ENCODE measurements at places on chromosomes 1 and 21.

GRCh38 chr1:83999316-83999819 is 436 bp upstream of the TTLL7 start:
- peak; percentile 46 for DNase-seq

DNA sequence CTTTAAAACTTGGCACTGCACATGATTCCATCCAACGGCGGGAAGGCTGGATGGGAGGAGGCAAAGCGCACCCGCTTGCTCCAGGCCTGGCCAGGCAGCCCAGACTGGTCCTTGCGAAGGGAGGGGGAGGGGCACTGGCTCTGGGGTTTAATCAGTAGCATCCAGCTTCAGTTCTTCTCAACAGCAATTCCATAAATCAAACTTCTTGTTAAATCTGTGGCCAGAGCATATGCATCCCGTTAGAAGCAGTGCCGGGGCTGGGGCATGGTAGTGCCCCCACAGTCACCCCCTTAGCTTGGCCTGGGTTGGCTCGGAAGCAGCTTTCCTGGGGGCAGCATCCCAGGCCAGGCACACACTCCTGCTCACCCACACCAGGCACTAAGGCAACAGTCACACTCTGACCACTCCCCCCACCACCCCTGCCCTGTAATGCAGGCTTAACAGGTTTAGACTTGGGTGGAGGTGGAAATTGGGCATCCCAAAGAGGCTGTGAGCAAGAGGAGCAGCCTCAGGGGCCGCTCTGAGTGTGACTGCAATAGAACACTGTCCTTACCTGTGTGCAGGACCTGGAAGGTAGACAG is 94.1 kb upstream of the CASZ1 start:
- DNase-seq = no peak

DNA sequence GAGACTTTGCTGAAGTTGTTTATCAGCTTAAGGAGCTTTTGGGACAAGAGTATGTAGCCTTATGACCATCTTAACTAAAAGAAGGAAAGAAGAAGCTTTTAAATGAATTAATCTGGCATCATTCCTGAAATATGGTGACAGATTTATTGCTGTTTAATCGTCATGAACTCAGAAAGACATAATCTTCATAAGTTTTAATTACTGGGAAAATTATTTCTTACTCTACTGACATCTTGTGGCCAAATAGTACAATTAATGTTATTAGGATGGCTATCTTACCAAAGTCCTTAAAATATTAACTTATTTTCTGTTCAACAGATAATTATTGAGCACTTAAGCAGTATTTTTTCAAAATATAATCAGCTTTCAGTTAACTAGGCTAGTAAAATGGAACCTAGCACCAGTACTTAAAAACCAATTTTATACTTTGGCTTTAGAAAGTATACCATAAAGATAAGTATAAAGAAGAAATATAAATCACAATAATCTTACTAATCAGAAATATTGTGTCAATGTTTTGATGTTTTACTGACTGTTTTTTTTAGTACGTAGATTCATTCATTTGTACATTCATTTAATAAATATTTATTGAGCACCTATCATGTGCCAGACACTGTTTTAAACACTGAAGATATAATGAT is 34.7 kb upstream of the GPR25 start:
- DNase-seq = no peak

GRCh38 chr1:89454845-89455521 is 69.6 kb upstream of the LRRC8B start:
- DNase-seq = no peak

DNA sequence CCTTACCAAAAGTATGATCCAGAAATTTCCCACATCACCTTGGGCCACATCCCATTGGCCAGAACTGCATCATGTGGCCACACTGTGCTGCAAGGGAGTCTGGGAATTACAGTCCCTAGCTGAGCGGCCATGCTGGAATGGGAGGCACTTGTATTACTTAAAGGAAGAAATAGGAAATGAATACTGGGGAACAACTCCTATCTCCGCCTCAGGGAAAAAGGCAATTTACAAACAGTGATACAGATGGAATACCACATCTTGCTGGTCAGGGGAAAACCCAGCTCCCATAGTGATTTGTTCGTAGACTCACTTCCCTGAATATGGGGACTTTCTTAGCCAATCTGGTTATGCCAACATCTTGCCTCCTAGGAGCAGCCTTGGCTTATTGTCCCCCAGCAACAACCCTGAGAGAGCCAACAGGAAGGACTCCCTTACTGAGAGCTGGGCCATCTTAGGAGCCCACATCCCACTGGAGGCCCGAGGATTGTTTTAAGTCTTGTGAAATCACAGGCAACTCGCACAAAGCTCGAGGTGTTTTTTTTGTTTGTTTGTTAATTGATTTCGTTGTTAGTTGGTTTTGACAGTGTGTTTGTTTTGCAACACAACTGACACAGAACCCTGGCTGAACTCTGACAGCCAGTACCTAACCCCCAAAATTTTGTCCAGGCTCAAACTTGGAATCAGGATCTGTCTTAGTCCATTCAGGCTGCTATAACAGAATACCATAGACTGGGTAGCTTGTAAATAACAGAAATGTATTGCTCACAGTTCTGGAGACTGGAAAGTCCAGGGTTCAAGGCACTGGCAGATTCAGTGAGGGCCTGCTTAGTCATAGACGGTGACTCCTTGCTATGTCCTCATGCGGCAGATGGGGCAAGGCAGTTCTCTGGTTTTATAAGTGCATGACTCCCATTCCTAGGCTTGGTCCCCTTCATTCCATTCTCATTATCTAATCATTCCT is 14.9 kb downstream of the CDA start:
- DNase-seq = peak; percentile 52

DNA sequence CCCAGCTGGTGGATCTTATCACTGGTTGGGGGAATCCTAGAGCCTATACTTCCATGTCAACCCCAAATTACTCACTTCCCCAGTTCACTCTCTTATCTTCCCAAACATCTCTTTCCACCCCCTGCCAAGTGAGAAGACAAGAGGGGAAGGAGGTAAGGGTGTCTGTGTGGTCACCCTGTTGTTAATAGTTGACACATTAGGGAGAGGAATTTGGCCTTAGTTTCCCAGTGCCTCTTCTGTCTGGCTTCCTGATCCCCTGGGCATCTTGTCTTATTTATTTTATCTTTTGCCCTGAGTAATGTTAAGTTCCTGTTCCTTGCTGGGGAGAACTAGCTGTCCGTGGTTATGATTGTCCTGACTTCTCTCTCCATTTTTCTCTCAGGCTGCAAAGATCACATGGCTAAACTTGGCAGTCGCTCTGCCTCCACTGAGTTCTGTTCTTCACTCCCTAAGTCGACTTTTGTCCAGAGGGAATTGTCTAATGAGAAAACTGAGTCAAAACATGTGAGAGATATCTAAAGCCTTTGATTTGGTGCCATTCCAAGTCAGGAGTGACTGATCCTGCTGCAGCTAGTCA is 157.1 kb upstream of the SYT6 start:
- DNase-seq = no peak

DNA sequence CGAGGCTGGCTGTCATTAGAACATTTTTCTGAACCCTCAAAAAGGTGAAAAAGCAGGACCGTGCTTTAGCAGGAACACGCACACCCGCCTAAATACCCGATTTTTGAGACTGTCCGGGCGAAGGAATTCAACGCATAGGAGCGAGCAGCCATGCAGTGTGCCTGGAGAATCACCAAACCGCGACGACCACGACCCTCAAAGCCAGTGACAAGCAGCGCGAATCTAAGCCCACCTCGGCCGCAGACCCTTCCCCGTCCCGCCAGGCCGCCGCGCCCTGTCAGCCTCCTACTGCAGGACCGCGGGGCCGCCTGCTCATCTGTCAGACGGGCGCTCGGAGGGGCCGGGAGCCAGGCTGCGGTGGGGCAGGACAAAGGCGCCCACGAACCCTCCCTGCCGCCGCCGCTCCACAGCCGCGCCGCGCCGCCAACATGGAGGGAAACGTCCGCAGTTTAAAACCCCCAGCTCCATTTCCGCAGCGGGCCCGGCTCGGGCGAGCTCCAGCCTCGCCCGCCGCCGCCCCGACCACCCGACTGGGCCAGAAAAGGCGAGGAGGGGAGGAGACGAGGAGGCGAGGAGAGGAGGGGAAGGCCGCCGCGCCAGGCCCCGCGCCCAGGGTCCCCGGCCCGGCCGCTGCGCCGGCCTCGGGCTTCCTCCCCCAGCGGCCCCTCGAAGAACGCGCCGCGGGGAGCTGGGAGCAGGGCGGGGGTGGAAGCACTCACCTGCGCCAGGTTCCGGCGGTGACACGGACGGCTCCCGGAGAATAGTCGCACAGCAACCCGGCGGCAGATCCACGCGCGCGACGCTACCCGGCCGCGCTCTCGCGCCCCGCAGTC is at the start of gene LBR:
Gene LBR (minus strand): TSS at position 804 of the 833 bp plus-strand sequence. CDS start 3,963 bp downstream, outside the sequence.
- DNase-seq = no peak

GRCh38 chr1:58767143-58767542 is 16.7 kb downstream of the JUN start:
- no peak for DNase-seq

- no peak for DNase-seq
Observed at GRCh38 chr1:20223551-20224419, 37.5 kb upstream of the PLA2G2C start.

- no peak for DNase-seq
Observed at GRCh38 chr1:23428136-23428905, 3.8 kb upstream of the TCEA3 start.

DNA sequence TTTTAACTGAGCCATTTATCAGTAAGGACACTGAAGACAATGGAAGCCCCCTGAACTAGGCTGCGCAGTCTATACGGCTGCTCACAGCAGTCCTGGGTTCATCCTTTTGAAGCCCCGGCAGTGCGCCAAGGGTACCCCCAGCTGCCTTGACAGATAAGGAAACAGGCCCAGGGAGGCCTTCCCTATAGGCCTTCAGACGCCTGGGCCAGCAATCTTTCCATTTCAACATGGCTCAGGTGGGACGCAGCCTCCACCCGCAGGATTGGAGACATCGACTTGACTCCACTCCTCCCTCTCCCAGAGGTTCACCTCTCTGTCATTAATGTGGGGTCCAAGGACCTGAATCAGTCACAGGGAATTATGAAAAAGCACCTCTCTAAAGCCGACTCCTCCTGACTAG is 2.8 kb upstream of the LYPD8 start:
- no peak for DNase-seq

DNA sequence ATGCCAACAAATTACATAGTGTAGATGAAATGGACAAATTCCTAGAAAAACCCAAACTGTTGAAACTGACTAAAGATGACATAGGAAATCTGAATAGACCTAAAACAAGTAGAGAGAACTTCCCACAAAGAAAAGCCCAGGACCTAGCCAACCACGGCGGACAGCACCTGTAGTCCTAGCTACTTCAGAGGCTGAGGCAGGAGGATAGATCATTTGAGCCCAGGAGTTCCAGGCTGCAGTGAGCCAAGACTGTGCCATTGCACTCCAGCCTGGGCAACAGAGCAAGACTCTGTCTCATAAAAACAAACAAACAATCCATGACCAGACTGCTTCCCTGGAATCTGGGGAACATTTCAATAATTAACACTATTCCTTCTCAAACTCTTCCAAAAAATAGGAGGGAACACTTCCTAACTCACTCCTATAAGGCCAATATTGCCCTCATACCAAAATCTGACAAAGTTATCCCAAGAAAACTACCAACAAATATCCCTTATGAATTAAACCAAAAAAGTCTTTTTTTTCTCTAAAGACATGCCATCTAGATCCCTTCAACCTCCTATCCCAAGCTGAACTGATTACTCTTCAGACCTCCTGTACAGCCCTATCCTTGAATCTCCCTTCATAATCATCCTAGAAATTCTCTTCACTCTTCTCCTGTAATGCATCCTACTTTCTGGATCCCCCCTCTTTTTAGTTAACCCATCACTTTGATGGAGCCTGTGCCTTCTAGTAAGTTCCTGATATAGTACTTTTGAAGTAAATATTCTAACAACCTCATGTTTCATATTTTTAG is 15.5 kb downstream of the ZNF644 start:
- no peak for DNase-seq

DNA sequence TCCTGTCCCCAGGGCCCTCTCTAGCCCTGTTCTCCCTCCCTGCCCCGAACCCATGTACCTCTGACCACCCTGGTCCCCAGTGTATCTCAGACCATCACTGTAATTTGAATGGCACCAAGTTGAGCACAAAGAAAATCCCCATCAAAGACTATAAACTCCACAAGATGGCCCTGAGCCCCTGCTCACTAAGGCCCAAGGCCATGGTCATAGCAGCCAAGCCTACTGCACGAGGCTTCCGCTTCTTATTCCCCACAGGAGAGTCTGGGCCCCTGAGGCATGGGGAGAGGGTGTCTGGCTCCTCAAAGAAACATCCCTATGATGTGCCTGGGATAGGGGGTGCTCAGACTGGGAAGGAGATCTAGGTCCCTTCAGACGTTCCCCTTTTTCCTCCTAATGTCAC is 4.5 kb downstream of the ZNF683 start:
- DNase-seq = no peak

DNA sequence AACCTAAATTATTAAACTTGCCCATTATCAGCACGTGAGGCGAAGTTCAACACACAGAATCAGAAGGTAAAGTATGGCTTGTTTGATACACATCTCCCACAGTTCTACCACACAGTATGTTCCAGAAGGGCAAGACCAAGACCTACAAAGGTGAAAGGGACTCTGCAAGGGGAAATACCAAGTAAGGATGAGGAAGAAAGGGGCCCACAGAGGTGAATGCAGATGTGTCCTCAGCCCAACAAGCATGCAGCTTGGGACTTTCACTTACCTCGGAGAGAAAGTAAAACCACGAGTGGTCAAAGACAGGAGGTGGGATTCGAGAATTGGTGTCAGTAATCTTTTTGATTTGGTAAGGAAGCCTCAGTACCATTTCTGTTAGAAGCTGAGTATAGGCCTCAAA is 85.8 kb downstream of the UBR4 start:
- no peak for DNase-seq

- DNase-seq = no peak
Observed at GRCh38 chr1:102191723-102192122, 195.0 kb upstream of the OLFM3 start.

GRCh38 chr1:223271085-223271781 is 92.7 kb downstream of the SUSD4 start:
- DNase-seq = no peak

GRCh38 chr1:225817611-225818061 is 7.7 kb downstream of the EPHX1 start:
- DNase-seq = no peak

GRCh38 chr1:24714859-24715520 is 30.3 kb upstream of the CLIC4 start:
- DNase-seq = no peak

GRCh38 chr21:44296916-44297315 is 2.9 kb upstream of the PFKL start:
- no peak for DNase-seq

GRCh38 chr1:90671251-90671650 is 45.9 kb downstream of the BARHL2 start:
- no peak for DNase-seq

- no peak for DNase-seq
Observed at GRCh38 chr1:205914155-205914507, 29.1 kb downstream of the SLC26A9 start.

Measured in amniotic stem cell (primary cell).